ENCODE measurements at places on chromosomes 1 and 21. TPM values are rescaled to one million over a fixed set of nuclear protein-coding genes. Genes with fewer than 3 reads are reported as not detected.
A peak's percentile ranks its signal among the peaks of the same experiment; 100 is the strongest.

- DNase-seq = no peak
Measured at GRCh38 chr1:150562446-150563339, 13.5 kb downstream of the ADAMTSL4 start.

- peak; percentile 82 for DNase-seq
Measured at GRCh38 chr21:45836268-45836655, 145.3 kb upstream of the COL6A1 start.

GRCh38 chr1:172308577-172308976 lies 111.9 kb upstream of the C1orf105 start:
- DNase-seq = peak; percentile 83

- DNase-seq = no peak
Measured at GRCh38 chr1:212460376-212460775, 27.7 kb downstream of the NENF start.

DNA sequence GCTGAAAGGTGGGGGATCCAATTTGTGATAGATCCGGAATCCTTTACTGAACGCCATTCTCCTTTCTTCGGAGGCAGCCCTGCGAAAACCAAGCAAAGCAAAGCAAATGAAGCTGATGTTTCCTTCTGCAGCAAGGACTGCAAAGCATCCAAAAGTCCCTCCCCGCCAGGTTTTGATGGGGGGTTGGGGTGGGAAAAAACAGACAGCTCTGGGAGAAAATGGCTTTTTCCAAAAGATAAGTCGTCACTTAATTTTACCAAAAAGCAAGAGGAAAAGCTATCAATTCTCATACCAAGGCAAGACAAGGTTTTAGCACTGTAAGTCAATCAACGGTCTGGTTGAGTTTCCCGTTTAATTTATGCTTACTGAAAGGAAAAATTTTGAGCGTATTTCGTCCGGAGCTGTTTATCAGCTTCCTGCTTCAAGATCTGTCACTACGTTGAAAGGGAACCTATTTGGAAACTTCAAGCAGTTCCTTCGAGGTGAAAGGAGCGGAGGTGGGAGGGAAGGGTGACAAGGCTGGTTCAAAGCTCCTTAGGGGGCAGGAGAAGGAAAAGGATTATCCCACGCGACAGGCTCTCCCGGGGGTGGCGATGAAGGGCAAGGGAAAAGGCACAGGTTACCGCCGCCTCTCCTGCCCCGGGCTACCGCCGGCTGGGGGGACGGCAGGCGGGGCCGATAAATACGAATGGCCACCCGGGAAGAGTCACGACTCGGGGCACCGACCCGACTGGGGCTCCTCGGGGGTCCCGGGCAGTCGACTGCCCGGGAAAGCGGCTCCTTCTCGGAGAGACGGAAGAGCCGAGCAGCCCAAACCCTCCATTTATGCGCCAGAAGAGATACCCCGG lies 750 bp downstream of the SYNJ1 start:
- DNase-seq = peak; percentile 50

GRCh38 chr1:117563492-117563875 lies 42.4 kb upstream of the TENT5C start:
- DNase-seq = no peak

GRCh38 chr1:184380468-184380867 lies 6.4 kb upstream of the C1orf21 start:
- no peak for DNase-seq

DNA sequence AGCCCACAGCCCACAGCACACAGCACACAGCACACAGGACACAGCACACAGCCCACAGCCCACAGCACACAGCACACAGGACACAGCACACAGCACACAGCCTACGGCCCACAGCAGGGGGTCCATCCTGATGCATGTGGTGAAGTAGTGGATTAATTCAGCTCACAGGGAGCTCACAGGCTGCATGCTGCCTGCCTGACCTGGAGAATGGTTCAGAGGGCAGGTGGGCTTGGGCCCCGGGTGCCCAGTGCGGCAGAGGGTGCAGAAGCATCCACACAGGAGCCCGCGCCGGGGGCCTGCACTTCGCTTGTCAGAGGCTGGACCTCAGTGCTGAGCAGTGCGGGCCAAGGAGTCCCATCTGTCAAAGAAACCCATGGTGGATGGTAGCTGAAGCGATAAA lies 21.1 kb upstream of the AJAP1 start:
- no peak for DNase-seq

GRCh38 chr21:46128106-46128932 lies 27.1 kb downstream of the FTCD start:
- peak; percentile 28 for DNase-seq

- no peak for DNase-seq
Measured at GRCh38 chr1:52916241-52916975, 5.1 kb downstream of the ECHDC2 start.

- DNase-seq = peak; percentile 37
Measured at GRCh38 chr1:56185493-56185892, 393.9 kb downstream of the PLPP3 start.

DNA sequence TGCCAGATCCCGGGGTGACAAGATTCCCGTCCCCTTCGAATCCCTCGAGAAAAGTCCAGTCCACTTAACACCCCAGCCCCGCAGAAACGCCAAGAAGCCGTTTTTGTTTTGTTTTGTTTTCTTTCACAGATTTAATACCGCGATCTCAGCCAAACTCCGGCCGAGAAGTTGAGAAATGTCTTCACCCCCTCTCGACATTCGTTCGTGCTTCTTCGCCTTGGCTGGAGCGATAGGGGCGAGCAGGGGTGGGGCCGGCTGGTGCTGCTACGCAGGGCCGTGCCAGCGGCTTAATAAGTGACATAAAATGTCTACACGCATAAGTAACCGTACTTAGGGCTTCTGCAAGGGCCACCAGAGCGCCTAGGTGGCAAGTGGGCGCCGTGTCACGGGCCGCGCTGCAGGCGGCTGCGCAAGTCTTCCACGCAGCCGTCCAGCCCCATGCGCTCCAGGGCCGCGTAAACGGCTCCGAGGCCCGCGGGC lies 4.9 kb downstream of the TNFRSF25 start:
- peak; percentile 78 for DNase-seq

DNA sequence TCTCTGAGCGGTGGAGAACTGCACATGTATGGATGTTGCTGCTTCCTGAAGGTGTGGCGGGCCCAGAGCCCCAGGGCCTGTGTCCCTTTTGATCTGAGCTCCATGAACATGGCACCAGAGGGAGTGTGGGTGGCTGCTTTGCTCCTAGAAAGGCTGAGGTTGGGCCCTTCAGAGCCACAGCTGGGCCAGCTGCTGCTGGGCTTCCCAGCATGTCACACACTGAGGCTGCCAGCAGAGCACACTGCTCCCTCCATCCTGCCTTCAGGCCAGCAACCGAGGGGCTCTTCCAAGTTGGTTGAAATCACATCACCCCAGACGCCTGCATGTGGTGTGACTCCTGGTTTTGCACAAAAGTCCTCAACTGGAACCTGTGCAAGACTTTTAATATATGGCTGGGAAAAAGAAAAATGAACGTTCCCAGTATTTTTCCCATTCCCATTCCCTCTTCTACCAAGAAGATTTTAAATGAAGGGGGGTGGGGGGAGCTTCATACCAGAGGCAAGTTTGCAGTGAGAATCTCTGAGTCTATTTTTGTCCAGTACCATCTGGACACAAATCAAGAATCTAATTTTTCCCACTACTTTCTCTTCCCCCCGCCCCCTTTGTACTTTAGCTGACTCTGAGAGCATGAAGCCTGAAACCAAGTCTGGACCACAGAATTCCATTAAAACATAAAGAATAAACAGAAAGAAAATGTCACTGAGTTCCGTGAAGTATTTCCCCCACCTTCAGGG lies 26.2 kb upstream of the NGF start:
- peak; percentile 67 for DNase-seq

- no peak for DNase-seq
Measured at GRCh38 chr1:65442442-65442841, 22.0 kb downstream of the LEPR start.

DNA sequence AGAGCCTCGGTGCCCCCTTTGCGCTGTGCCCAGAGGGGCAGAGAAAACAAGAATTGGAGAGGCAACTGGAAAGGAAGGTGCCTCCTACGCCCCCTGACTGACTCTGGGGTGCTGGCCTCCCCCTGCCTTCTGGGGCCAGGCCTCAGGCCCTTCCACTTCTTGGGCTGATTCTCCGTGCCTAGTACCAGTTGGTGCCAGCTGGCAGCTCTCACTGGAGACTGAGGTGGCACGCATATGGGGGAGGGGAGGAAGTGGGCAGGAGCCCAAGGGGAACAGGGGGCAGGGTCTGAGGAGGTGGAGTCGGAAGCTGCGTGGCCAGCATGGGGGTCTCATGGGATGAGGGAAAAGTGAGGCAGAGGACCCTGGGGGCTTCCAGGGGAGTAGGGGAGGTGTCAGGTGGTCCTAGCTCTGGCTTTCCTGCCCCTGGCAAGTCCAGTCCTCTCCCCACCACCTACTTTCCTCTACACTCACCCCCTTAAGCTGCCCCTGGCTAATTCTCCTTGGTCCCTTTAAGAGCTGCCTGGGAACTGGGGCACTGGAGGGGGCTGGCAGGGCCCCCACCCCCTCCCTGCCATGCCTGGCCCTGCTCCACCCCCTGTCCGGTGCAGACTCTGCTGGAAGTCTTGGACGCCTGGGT lies 6.5 kb upstream of the SEMA4A start:
- DNase-seq = peak; percentile 42

DNA sequence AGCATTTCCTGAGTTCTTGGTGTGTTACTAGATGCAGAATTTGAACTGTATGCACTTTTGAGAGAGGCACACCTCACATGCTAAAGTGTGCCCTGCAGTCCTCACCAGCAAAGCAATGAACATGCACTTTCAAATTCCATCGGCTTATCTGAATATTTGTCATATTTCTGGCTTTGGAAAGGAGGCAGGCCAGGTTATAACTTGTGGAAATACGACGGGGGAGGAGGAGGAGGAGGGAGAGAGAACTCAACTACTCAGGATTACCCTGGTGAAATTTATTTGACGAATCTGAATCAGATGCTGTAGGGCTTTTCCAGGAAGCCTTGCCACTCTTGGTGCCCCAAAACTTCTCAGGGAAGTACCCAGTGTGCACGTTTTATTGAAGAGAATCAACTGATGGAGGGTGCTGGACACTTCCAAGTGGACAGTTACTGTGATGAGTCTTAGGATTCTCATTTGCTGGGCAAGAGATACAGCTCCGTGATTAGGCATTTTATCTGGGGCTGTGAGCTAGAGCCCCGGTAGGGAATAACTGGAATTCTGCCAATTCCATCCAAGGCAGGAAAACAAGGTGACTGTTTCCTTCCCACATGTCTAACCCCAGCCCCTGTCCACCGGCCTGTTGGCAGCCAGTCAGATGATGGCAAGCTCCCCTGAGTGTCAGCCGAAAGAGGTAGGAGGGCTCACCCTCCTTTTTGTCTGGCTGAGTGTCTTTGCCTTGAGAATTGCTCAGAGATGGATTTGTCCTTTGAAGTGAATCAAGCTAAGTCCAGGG lies 3.8 kb downstream of the PDPN start:
- DNase-seq = peak; percentile 59

GRCh38 chr1:39507230-39507928 lies 15.9 kb downstream of the BMP8A start:
- DNase-seq = no peak

DNA sequence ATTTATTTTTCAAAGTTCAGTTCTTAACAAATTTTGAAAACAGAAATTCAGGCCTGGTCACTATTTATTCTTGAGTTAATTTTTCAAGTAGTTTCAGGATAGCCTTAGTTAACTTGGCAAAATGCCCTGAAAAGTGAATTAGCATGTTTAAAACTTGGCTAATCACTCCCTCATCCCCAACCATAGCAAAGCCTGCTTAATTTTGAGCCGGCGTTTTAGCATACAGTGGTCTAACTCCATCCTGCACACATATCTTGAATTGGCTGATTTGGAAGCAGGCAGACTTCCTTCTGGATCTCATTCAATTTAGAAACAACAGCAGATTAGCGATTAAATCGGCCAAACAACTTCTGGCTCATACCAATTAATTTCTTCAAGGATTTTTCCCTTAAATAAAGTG lies 439.2 kb downstream of the PTBP2 start:
- DNase-seq = peak; percentile 76

DNA sequence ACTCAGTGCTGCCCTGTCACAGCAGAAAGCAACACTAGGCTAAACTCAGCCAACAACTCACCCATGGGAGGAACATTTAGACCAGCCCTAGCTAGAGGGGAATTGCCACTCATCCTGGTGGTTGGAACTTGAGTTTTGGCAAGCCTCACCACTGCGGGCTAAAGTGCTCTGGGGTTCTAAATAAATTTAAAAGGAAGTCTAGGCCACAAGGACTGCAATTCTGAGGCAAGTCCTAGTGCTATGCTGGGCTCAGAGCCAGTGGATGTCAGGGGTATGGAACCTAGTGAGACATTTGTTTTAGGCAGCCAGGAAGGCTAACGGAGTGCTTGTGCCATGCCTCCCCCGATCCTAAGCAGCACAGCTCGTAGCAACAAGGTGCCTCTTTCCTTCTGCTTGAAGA lies 78.0 kb downstream of the RGS13 start:
- DNase-seq = no peak

DNA sequence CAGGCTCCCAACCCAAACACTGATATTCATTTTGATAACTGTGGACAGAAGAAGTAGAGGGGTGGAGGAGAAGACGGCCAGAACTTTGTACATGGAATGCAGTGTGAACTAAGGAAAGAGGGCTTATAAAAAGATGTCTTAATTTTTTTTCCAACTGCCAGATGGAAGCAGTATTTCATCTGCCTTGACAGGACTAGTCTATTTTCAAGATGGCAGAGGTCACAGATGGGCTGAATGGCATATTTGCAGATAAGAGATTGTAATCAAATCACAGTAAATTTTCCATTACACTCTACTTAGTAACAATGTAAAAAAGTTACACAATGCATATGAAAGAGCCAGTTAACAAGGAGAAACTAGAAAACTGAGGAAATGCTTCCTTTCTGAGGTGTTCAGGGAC lies 246.8 kb upstream of the FMN2 start:
- DNase-seq = no peak

DNA sequence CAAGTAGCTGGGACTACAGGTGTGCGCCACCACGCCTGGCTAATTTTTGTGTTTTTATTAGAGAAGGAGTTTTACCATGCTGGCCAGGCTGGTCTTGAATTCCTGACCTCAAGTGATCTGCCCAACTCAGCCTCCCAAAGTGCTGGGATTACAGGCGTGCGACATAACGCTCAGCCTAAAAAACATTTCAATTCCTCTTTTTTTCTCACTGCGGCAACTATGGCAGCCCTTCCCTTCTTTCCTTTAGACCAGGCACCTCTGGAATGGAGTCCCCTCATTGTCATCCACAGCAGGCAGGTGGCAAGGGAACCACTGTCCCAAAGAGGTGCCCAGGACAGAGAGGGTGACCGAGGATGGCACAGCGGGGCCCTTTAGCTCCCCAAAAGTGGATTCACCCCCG lies 14.1 kb downstream of the CEP104 start:
- DNase-seq = no peak

GRCh38 chr1:152189657-152190442 lies 30.8 kb upstream of the RPTN start:
- peak; percentile 59 for DNase-seq

DNA sequence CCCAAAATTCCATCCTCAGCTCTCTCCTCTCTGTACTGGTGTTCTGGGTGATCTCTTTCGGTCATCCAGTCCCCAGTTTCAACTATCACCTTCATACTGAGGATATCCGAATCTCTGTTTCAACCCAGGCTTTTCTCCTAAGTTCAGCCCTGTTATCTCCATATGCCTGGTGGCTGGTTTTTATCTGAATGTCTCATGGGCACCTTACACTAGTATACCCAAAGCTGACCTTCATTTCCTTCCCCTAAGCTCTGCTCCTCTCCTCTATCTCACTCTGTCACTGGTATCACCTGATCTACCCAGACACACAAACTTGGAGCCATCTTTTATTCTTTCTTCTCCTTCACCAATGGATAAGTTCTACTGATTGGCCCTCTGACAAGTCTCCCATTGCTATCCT lies 53.0 kb downstream of the LRRC71 start:
- no peak for DNase-seq

SORT1 gene
- 61.7 TPM for total RNA-seq

APOBEC4 gene
- total RNA-seq = 5.3 TPM

OR2G2 gene
- total RNA-seq = not detected

ELAVL4 gene
- 0.74 TPM for total RNA-seq

MORN1 gene
- 20.7 TPM for total RNA-seq

TMCC2 gene
- total RNA-seq = 2.9 TPM

A3GALT2 gene
- total RNA-seq = 0.28 TPM
